Fibroblast of the aortic adventitia (primary cell): ENCODE measurements at places on chromosomes 1 and 21.

DNA sequence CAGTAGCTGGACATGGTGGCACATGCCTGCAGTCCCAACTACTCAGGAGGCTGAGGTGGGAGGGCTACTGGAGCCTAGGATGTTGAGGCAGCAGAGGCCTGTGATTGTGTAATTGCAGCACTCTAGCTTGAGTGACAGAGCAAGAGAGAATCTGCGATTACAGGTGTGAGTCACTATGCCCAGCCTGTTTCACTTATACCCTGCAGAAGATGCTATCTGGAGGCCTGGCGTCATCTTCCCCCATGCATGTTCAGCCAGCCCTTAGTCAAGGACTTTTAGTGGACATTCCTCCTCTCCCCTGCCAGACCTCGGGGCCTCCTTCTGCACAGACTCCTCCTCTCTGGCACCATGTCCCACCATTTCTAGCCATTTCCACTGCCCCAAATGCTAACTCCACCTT, 36.3 kb upstream of the RCC2 start:
- peak; percentile 89 for DNase-seq

DNA sequence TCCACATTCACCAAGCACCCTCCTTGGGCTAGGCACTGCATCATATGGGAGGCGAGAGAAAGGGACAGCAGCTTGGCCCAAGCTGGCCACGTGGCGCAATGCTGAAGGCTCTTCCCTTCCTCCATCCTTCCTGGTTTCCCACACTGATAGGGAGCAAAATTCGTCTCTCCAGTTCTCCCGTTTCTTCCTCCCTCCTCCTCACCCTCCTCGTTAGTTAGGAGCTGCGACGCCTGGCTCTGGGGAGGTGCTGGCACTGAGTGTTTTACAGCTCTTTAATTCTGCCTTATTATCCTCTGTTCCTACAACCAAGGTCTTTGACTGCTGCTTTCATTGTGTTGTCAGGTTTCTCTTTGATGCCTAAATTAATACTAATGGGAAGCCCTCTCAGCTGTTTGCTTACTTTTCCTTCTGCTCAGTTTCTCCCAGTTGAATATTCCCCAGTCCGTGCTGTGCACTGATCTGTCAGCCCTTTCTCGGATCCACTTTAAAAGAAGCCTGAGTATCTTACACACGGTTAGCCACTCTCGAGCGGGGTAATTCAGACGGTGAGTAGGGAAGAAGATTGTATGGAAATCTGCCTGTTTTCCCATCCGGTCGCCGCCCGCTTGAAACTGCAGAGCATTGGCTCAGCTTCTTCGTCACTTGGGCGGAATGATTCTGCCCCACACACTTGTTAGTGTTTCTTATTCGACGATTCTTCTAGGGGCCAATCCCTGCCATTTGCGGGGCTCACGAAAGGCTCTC, 56.2 kb upstream of the SMYD2 start:
- peak; percentile 31 for DNase-seq

DNA sequence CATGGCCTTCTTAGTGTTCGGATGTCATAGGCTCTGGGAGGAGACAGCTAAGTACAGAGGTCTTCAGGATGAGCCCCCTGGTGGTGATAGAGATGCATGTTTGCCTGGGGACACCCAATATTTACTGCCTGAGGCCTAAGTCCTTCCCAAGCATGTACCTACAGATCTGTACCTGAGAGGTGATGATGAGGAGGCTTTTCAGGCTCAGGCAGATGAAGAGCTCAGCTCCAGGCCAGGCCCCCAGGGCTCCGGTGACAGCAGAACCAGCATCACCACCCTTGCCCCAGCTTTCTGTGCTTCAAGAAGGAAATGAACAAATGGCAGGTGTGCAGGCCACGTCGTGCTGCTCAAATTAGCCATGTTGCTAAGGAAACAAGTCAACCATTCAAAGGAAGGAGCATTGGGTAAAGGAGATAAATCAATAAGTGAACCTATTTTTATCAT, 21.1 kb downstream of the CACNA1E start:
- DNase-seq = no peak

DNA sequence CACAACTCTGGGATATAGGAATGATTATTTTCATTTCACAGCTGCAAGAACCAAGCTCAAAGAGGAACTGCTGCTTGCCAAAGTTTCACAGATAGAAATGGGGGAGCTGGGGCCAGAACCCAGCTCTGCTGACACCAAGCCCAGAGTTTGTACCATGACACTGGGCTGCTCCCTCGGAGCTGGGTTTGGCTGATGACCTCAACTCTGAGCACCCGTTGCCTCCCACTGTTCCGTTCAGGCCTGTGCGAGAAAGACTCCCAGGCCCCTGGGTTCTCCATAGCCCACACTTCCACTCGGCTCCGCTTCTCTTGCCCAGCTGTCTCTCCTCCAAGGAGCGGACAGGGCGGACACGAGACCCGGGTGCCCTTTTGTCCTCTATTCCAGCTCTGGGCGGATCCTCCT, 55.2 kb downstream of the NGF start:
- peak; percentile 88 for DNase-seq

- peak; percentile 27 for DNase-seq
These were observed 3.0 kb downstream of the USP1 start for GRCh38 chr1:62439652-62440371.

DNA sequence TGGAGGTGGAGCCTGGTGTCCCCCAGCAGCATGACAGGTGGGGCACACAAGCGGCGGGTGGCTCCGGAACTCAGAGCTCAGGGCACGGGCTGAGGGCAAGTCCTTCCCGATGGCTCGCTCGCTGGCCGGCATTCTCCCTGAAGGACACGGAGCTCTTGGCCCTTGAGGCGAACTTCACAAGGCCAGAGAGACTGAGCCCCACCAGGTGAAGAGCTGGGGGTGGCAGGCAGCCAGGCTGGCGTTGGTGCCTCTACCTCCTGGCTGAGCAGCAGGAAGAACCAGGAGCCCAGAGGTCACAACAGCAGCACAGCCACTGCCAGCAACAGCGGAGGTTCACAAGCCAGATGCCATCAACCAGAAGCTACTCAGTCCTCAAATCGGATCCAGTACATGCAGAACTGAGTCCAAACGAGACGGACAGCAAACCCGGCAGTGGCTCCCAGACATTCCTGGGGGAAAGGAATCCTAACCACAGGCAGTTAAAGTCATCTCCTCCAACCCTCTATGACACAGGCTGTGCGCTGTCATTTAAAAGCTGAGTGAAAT, 54.1 kb downstream of the NPHP4 start:
- no peak for DNase-seq

- DNase-seq = no peak
These were observed 349.5 kb upstream of the VAMP3 start for GRCh38 chr1:7421471-7422075.

DNA sequence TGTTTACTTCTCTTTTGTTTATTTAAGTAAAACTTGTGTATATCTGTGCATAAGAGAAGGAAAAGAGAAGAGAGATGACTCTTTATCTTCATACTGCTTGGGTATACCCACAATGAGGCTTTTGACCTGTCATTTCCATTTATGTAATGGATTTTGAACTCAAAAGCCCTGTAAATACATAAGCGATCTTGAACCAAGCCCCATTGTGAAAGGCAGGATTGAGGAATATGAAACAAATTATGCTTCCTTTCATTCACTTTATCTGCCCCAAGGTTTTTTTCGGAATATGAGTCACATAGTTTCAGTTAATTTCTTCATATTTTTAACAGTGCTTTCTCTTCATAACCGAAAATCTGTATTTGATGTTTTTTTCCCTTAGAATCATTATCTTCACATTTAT, 21.4 kb downstream of the CNST start:
- peak; percentile 86 for DNase-seq

GRCh38 chr1:184743062-184743756, 11.4 kb downstream of the EDEM3 start:
- DNase-seq = no peak

GRCh38 chr1:17201201-17202021, 3.5 kb upstream of the PADI1 start:
- DNase-seq = no peak

DNA sequence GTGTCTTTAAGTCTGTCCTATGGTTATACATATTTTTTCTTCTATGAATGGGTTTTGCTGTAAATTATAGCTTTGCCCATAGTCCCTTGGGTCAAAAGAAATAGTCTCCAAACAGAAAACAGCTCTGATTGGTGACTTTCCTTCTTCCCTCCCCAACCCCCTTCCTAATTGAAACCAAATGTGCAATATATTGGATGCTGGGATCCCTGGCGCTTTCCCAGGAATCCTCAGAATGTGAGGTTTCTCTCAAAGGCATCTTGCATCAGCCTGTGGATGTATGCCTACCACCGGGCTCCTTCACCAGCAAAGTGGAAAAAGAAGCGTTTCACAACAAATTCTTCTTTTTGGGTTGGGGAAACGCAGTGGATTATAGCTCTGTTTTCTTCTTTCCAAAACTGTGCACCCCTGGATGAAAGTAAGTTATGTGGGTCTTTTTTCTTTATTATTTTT, at the start of gene DDR2:
TSS of gene DDR2 (plus strand) at position 248 of the 450 bp plus-strand sequence. CDS start 86,600 bp downstream, outside the sequence.
- peak; percentile 99 for DNase-seq

- peak; percentile 29 for DNase-seq
These were observed 2.0 kb downstream of the SLC6A17 start for GRCh38 chr1:110152133-110152785.

- peak; percentile 97 for DNase-seq
These were observed 13.5 kb downstream of the ASAP3 start for GRCh38 chr1:23470282-23471070.

DNA sequence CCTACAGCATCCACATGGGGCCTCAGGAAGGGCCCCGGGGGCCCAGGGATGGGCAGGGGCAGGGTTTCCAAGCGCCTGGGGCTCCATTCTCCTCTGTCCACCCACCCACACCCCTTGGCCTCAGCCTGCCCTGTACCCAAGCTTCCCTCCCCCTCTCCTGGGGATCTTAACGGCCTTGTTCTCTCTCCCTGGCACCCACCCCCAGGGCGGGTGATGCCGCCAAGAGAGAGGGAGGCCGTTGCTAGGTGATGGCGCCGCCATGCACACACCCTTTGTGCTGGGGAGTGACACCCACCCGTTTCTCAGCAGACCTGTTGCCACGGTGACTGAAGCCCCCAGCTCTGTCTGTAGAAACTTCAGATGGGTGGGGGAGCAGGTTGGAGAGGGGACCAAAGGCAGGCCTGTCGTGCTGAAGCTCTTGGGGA, 7.6 kb downstream of the GPR37L1 start:
- DNase-seq = no peak

DNA sequence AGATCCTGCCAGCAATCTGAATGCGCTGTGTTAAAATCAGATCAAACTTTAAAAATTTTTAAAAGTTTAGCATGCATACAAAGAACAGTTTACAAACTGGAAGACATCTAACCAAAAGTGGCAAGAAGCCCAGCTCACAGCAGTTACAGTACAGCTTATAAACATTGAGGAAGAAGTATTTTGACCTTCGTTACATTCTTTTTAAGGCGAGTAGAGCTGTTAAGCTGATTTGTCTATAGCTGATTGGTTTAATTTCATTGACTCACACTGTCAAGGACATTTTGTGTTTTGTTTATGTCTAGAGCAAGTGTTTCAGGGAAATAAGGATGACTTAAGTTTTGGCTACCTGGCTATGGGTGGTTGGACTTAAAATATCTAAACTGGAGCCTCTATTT, 3.0 kb upstream of the PGM1 start:
- DNase-seq = peak; percentile 60

- DNase-seq = no peak
These were observed 57.7 kb upstream of the ACTL8 start for GRCh38 chr1:17697458-17697857.

DNA sequence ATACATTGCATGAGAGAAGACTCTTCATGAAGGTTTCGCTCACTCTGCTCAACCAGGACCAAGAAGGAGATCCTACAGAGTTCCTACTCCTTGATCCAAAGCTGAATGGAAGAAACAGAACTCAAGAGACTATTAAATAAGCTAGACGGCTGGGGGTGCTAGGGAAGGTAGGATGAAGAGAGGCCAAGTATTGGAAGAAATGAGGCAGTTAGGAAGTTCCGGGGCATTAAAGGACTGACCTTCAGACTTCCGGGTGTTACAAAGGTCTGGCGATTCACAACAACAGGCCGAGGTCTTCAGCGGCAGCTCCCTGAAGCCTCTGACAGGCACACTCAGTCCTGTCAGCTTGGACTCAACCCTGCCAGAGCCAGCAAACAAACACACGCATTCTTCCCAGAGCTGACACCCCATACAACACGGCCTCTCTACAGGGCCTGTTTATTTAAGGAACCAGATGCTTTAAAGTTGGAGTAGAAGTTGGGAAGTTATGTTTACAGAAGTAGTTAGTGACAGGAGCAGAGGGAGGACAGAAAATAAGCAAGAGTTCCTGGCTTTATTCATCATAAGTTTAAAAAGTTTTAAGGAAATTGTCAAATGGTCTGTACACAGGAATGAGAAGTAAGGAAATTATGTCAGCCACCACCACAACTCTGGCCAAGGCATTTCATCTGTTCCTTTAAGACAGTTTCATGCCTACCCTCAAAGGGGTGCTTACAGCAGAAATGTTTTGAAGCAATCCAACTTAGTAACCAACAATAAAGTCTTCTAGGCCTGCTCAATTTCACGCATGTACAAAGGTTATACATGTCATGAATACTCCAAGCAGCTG, 4.7 kb downstream of the SORT1 start:
- DNase-seq = no peak

DNA sequence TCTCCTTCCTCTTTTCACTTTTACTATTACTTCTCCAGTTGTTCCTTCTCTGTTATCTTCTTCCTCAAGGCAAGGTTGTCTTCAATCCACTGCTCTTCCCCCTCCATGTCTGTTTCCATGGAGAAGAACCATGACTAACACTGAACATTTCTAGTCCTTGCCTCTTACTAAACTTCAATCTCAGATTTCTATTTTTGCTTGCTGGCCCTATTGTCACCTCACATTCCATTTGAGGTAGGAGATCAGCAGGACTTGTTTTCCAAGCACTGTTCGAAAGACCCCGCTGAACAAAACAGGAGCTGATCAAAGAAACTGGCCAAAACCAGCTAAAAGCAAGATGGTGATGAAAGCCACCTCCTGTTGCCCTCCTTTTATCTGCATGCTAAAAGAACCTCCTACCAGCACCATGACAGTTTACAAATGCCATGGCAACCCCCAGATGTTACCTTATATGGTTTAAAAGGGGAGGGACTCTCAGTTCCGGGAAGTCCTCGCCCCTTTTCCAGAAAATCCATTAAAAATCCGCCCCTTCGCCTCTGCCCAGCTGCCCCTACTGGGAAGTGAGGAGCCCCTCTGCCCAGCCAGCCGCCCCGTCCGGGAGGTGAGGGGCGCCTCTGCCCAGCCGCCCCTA, 22.6 kb downstream of the GON4L start:
- DNase-seq = peak; percentile 52

DNA sequence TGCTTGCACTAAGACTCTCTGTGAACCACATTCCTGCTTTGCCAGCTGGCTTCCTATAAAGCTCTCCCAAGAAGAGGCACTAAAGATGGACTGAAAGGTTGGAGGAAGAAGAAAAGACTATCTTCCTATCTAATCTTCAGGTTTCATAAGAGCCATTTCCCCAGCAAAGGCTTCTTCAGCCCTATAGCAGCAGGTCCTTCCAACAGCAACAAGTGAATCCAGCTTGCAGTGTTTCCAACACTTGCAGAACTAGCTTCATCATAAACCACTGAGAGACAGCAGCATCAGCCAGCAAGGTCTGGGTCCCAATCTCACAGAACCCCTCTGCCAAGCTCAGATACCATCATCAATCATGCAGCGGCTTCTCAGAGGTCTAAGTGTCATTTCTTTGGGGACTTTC, 28.1 kb downstream of the FOXJ3 start:
- no peak for DNase-seq

GRCh38 chr1:86866665-86867064, 47.3 kb downstream of the SELENOF start:
- DNase-seq = peak; percentile 62

GRCh38 chr1:159000625-159001024, 9.1 kb upstream of the IFI16 start:
- peak; percentile 97 for DNase-seq

- no peak for DNase-seq
These were observed 33.5 kb upstream of the CCDC27 start for GRCh38 chr1:3718764-3719163.
